ENCODE measurements at places on chromosomes 12 and 14. TPM values are rescaled to one million over a fixed set of nuclear protein-coding genes. Genes with fewer than 3 reads are reported as not detected.
A peak's percentile ranks its signal among the peaks of the same experiment; 100 is the strongest.

GRCh38 chr12:12272869-12273268 lies 6.0 kb upstream of the LRP6 start:
- DNase-seq: peak; percentile 18

GRCh38 chr14:46887144-46887543 lies 235.6 kb upstream of the RPL10L start:
- no peak for DNase-seq

- DNase-seq: no peak
Measured at GRCh38 chr12:59425798-59426197, 170.0 kb upstream of the SLC16A7 start.

DNA sequence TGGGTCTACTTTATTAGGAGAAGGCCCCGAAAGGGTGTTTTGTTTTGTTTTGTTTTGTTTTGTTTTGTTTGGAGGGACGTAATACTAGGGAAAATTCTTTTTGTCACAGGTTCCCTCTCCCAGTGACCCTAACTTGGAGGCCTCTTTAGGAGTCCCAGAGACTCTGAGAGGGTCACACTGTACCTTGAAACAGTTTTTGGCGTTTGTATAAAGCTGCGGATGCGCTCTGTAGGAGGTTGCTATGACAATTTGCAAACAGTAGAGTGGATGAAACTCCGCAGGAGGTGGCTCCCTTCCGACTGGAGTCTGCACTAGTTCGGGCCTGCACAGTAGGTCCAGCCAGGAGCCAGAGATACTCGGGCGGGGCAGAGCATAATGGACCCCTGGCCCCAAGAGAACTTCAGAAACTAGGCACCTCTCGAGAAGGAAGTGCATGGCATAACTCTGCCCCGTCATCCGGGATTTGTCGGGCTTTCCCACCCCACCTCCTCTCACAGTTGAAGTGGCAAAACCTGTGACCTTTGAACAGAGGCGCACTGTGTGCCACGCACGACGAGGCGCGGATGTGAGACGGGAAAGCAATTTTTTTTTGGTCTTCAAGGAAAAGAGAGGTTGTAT lies 1.3 kb upstream of the DYRK2 start:
- peak; percentile 61 for DNase-seq

DNA sequence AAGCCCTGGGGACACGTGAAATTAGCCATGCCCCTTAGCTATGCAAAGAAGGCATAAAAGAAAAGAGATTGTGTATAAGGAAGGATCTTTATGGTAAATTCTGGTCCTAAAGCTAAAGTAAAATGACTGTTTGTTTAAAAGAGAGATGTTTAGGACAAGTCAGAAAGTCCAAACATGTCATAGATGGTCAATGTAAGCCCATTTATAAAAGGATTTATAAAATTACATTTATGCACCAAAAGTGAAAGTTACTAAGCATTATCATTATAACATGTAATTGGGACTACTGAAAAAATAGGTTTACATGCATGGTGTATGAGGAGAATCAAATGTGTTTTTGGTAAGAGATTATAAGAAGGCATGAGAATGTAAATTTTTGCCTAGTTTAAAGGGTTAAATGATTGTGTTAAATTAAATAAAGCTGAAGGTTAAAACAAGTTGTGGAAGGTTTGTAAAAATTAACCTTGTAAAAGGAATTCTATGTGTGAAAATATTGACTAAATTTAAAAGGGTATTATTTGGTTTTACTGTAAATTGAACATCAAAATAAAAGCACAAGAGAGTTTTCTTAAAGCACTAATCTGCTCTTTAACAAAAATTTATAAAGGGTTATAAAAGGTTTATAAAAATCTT lies 50.4 kb upstream of the TSPAN8 start:
- no peak for DNase-seq

DNA sequence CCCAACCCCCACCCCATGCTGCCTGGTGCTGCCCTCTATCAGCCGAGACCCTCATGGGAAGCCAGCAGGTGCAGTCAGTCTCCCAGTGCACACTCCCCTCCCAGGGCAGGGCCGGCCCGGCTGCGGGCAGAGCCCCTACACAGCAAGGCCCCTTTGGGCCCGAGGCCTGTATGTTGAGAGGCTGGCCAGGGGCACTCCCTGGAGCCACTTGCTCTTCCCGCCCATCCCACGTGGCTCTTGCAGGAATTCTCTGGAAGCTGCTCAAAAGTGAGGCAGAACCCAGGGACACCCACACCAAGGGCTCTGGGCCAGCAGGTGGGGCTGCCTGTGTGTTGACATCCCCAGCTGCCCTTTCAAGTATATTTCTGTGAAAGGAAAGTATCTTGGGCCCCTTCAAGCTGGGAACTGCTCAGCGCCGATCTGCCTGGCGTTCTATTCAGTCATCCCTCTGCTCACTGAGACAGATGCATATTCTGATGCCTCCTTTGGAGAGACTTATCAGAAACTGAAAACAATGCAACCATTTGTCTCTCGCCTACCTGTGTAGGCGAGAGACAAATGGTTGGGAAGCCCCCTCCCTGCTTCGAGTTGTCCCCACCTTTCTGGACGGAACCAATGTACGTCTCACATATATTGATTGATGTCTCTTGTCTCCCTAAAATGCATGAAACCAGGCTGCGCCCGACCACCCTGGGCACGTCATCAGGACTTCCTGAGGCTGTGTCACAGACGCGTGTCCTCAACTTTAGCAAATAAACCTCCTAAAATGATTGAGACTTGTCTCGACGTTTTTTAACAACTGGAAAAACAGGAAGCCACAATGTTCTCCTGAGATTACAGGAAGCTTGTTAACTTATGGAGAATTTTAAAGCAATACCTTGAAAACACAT lies 6.0 kb downstream of the GPR132 start:
- DNase-seq: peak; percentile 49

DNA sequence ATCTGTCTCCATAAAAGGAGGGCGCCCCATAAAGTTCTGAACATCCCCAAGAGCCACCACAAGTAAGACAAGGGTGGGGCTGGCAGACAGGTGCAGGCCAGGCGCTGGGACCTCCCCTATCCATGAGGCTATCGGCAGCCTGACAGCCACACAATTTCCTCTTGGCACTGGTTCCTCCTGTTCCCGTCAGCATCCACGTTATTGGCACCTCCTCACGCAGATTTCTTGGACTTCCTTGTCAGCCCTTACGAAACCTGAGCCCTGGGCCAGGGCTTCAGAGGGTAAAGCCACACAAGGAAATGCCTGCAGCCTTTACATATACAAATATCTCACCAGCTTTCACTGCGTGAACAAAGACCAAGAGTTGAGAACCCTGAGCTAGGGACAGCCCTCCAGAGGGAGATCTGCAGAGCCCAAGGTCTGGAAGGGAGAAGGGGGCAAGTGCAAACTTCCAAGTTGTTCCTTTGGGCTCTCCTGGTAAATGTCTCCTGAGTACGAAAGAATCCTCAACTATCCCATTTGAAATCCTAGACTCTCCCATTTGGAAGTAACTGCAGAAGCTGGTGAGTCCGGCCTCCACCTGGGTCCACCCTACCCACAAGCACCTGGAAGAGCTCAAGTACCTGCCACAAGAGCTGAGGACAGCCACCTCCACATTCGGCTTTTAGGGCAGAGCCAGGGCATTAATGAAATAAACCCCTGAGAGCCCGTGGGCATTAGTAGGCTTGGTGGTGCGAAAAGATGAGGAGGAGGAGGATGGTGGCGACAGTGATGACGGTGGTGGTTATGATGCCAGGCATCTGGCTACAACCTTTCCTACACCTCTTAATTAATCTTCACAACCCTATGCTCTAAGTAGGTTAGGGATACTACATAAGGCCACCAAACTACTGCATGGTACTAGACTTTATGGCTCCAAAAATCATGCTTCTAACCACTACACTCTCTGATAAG lies 5.5 kb upstream of the TC2N start:
- peak; percentile 49 for DNase-seq

GRCh38 chr12:112422531-112422930 lies 3.8 kb downstream of the PTPN11 start:
- no peak for DNase-seq

- no peak for DNase-seq
Measured at GRCh38 chr14:23544511-23545447, 6.8 kb downstream of the ZFHX2 start.

GRCh38 chr14:59241121-59241520 lies 52.7 kb downstream of the DAAM1 start:
- DNase-seq: no peak

DNA sequence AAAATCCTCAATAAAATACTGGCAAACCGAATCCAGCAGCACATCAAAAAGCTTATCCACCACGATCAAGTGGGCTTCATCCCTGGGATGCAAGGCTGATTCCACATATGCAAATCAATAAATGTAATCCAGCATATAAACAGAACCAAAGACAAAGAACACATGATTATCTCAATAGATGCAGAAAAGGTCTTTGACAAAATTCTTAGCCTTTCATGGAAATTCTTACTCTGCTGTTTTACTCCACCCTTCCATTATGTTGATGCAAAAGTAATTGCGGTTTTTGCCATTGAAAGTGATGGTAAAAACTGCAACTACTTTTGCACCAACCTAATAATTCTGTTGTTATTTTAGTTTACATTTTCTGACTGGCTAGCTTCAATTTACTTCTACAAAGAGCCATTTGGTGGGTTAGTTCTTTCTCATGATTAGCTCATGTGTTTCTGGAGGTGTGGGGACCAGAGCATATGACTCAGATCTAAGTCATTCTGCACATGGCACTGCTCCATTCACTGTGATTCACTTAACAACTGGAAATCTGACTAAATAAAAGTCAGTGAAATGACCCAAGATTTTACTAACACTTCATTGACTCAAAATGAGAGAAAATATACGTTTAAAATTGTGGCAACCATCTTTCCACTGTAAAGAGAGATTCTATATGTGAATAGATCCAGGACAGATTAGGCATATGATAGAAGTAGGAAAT lies 99.9 kb downstream of the TMTC3 start:
- peak; percentile 78 for DNase-seq

PPP4R4 gene
- 2.3 TPM for polyA plus RNA-seq

AQP2 gene
- polyA plus RNA-seq: not detected

SFSWAP gene
- 34.7 TPM for polyA plus RNA-seq

VDR gene
- polyA plus RNA-seq: 9.1 TPM

OR6C2 gene
- not detected for polyA plus RNA-seq

HOXC5 gene
- polyA plus RNA-seq: 0.10 TPM

CISTR gene
- not detected for polyA plus RNA-seq

ADGRD1 gene
- 23.5 TPM for polyA plus RNA-seq
